CD8-positive, alpha-beta T cell (primary cell): ENCODE measurements at places on chromosomes 6 and 20.

DNA sequence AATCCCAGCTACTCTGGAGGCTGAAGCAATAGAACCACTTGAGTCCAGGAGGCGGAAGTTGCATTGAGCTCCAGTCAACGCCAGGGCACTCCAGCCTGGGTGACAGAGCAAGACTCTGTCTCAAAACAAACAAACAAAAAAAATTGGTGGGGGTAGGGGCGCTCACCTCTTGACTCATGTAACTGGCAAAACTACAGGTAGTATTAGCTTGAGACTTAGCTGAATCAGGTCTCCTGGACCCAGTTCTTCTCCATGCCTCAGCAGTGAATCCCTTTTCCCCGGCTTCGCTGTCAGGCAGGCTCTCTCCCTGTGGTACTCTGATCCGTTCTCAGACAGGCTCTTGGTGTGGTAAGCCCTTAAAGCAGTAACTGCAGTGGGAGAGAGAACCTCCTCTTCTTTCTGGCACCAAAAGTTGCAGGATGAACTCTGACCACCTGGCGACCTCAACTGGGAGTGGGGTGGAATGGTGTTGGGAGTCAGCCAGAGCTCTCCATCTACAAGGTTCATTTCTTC, 12.9 kb downstream of the SLC9A8 start:
- DNase-seq: no peak

DNA sequence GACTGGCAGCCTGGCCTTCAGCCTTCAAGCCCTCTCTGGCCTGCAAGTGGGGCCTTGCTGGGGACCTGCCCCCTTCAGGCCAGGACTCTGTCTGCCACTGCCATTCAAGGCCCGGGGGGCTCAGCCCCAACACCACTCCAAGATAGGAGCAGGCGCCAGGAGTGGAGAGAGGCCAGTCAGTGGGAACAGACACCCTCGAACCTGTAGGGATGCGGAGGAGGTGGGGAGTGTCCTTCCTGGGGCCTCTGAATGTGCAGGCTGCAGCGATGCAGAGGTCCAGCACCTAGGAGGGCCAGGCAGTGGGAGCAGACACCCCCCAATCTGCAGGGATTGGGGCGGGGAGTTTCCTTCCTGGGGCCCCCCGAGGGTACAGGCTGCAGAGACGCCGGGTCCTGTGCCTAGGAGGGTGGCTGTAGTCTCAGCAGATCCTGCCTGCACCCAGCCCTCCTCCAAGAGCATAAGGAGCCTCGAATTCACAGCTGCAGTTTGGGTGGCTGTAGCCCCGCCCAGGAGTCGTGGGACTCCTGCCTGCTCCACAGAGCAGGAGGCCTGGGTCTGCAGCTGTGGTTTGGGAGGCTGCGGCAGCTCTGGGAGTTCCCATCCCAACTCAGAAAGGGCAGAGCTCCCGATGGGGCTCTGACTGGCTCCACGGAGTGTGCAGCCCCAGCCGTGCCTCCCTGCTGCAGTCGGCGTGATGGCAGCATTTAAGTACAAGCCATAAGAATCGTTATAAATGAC, 33.1 kb downstream of the NR2E1 start:
- no peak for DNase-seq

- no peak for DNase-seq
Measured at GRCh38 chr6:54574671-54575070, 266.4 kb downstream of the TINAG start.

- DNase-seq: no peak
Measured at GRCh38 chr6:22536122-22536521, 33.2 kb upstream of the HDGFL1 start.

DNA sequence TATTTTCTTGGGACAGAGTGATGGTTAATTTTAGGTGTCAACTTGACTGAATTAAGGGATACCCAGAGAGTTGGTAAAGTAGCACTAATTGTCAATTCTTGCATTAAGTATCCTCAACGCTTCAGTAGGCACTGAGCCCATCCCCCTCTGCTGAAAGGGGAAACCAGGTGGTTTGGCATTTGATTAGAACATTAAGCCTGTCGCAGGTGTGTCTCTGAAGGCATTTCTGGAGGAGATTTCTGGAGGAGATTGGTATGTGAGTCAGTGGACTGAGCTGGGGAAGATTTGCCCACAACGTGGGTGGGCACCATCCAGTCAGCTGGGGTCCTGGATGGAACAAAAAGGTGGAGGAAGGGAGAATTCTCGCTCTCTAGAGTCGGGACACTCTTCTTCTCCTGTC, 119.8 kb downstream of the RFX6 start:
- DNase-seq: no peak

DNA sequence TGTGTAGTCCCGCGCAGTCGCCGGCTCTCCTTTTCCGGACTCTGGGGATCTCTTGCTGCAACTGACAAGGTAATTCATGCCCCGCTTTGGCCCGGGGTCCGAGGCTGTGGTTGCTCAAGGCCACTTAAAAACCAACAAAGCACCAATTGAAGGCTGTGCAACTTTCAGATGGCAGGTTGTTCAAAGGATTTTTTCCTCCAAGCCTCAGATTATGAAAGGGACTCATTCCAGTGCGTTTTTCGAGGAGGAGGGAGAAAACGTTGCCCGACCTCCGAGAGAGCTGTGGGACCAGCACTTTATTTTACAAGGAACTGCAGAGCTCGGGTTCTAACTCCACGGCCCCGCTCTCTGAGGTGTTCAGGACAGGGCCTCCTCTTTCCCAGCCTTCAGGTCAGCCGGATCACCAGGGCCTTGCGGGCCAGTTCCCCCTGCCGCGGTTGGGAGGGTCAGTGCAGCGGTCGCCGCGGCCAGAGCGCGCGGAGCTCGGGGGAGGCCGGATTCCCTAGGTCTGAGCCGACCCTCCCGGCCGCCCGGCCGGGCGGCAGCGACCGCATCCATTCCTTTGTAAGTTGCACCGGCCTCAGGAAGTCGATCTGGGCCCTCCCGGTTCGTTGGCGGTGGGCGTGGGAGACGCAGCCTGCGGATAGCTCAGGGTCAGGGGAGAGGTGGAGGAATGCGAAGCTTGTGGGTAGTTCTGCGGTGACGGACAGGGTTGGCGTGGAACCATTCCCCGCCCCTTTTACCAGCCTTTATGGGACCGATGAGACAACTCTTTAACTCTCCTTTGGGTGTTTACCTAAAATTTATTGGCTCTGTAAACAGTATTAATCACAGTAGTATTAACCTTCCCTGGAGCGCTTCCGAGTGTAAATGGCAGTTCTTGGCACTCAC, 1.6 kb downstream of the UTRN start:
- no peak for DNase-seq

- DNase-seq: no peak
Measured at GRCh38 chr20:32621891-32622584, 36.9 kb upstream of the NOL4L start.
